ENCODE measurements at places on chromosomes 13 and 19.

DNA sequence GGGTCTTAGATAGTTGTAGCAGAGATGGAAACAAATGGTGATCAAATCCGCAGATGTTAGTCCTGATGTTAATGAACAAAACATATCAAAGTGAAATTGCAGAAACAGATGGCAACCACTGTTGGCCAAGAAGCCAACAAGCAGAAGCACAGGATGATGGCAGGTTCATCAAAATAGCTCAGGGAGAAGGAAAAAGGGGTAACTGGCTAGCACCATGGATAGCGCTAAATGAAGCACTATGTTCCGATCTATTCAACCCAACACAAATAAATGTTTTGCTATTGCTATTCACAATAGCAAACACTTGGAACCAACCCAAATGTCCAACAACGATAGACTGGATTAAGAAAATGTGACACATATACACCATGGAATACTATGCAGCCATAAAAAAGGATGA lies 413.7 kb downstream of the FGF14 start:
- no peak for DNase-seq

- no peak for DNase-seq
Measured at GRCh38 chr13:98279473-98280175, 102.6 kb upstream of the RNF113B start.

DNA sequence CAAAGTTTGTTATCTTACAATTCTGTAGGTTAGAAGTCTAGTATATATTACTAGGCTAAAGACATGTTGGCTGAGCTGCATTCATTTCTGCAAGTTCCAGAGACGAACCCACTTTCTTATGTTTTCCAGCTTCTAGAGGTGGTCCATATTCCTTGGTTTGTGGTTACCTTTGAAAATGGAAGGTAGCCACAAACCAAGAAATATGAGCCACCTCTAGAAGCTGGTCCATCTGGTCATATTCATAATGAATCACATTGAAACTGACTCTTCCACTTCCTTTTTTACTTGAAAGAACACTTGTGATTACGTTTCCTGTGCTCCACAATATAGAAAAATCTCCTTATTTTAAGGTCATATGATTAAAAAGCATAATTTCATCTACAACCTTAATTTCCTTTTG lies 943.0 kb upstream of the PCDH9 start:
- DNase-seq, result no peak

DNA sequence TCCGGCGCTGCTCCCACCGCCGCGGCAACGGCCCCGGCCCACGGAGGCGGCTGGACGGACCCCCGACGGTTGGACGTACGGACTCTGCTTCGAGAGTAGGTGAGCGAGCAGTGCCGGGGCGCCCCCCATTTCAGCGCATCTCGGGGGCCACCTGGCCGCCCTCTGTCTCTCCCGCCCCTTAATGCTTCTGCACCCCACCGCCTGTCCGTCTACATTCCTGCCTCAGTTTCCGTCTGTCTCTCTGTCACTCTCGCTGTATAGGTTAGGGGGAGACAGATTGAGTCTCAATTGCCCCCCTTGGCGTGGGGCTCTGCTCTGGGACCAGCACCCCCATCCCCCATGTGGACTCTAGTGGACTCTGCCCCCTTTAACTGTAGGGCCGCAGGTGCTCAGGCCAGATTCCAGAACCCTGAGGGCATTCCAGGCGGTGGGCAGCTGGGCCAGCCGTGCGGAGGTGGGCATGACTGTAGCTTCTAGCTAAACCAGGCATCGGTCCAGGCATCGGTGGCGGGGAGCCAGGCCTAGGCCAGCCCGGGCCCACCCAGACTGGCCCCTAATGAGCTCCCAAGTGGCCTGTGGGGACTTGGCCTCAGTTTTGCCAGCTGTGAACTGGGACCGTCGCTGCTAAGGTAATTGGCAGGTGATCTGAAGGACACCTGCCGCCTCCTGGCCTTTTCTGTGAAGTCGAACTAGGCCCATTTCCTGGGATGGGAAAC lies 373 bp downstream of the TNFAIP8L1 start:
- DNase-seq, result no peak

GRCh38 chr13:31009166-31009565 lies 76.7 kb downstream of the TEX26 start:
- DNase-seq, result no peak

DNA sequence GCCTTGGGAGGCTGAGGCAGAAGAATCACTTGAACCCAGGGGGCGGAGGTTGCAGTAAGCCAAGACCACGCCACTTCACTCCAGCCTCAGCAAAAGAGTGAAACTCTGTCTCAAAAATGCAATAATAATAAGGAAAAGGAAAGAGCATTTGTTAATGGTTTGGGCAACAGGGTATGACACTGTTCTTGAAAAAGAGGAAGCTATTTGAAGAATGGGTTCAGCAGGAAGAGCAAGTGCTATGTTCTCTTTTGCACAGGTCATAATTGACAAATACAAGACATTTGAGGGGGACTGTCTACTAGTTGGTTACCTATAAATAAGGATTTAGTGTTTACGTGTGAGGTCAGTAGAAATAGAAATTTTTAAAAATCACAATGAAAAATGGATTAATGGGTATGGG lies 218.3 kb downstream of the DCT start:
- no peak for DNase-seq

DNA sequence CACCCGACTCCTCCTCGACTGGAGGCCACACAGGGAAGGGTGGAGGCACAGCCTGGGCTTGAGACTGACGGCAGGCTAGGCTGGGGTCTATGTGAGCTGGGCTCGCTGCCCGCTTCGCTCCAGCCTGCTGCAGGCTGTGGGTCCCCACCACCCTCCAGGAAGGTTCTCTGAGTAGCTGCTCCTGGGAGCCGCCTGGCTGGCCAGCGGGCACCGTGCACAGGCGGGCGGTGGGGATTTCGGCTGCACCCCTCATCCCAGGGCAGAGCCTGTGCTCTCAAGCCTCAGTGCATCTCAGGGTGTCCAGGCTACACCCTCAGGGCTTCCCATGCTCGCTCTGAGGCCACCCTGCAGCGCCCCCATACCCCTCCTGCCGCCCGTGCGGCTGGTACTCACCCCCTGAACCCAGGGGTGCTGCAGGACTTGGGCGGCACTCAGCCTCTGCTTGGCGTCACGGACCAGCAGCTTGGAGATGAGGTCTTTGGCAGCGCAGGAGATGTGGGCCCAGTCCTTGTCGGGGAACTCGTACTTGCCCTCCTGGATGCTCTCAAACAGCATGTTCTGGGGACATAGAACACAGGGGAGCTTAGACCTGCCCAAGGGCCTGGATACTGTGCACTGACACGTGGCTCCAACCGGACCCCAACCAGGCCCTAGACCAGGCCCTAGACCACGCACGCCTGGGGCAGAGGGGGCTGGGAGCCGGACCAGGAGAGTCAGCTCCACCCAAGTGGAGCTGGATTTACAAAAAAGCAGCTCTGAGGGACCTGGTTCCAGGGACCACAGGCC lies 10.2 kb downstream of the MKNK2 start:
- no peak for DNase-seq

GRCh38 chr13:28582225-28582891 lies 76.6 kb upstream of the POMP start:
- DNase-seq, result no peak

DNA sequence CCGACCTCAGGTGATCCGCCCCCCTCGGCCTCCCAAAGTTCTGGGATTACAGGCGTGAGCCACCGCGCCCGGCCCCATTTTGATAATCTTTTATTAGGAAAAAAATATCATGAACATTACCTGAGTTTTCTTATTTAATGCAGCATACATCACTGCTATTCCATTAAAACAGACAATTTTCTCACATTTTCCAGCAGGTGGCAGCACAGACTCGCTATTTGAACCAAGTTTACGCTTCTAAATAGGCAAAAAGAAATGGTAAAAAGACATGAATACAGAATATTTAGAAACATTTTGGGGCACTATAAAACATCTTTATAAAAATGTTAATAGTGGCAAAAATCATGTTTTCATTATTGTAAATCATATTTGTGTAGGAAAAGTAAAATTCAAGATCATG lies 903.1 kb downstream of the SLITRK6 start:
- no peak for DNase-seq

DNA sequence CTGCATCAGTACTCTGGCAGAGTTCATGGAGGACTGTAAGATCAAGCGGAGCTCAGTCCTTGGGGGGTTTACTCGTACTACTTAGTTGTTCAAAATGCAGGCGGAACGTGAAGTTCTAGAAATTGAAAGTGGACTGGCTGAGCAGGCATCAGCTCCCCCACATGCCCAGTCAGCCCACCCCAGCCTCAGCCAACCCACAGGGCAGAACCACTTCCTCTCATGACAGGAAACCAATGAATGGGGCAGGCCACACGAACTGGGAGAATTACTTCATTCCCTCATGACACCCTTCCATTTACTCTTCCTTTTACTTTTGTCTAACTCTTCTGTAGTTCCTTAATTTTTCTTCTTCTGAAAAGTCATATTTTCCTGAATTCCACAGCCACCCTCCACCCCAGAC lies 71.9 kb downstream of the FLT1 start:
- DNase-seq, result peak; percentile 18

DNA sequence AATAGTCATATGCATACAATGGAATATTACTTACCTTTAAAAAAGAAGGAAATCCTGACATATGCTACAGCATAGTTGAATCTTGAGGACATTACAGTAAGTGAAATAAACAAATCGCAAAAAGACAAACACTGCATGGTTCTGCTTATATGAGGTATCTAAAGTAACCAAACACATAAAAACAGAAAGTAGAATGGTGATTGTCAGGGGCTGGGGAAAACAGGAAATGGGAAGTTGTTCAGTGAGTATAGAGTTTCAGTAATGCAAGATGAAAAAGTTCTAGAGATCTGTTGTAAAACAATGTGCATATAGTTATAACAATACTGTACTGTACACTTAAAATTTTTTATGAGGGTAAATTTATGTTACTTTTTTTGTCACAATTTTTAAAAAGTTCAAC lies 219.4 kb downstream of the KLF5 start:
- no peak for DNase-seq

DNA sequence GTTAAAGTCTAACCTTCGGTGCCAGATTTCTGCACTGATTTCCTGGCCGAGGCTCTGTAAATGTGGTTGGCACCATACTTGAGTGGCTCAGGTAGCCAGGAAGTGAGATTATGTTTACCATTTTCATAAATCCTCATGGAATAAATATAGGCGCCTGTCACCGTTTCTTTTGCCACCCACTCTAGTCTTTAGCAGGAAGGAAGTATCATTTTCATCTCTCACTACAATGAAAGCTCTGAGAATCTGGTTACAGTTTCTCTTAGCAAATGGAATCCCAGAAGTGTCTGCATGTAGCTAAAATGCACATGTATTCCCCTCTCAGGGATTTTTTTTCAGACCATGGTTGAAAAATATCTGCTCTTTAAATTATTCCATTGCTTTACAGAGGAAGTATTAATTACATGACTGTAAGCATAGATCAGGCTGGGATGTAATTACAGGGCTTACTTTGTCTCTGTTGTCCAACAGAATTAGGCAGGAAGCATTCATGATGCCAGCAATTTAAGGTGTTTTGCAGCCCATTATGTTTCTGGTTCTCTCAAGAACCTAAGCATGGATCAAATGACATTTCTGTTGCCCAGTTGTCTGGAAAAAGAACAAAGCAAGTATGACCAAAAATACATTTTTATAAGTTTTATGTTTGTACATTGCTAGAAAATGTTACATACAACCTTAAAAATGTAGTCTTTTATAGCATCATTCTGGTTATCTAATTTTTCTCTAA lies 221.7 kb upstream of the SPRY2 start:
- DNase-seq, result no peak

- DNase-seq, result no peak
Measured at GRCh38 chr13:44402899-44403445, 29.3 kb downstream of the SERP2 start.

DNA sequence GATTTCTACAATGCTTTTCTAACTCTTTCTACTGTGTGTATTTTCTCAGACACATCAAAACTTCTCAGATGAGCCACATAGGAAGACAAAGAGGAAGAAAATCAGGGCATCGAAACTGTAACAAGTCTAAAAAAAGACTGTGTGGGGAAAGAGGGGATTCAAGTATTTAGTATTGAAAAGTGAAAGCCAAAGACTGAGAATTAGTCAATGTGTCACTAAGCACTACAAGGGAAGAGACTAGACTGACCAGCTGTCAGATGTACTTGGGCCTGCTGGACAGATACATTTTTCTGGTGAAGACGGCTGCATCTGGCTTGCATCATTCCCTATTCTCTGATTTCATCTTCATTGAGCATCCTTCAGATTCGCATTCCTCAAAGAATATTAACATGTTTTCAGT lies 25.4 kb downstream of the COMMD6 start:
- no peak for DNase-seq

DNA sequence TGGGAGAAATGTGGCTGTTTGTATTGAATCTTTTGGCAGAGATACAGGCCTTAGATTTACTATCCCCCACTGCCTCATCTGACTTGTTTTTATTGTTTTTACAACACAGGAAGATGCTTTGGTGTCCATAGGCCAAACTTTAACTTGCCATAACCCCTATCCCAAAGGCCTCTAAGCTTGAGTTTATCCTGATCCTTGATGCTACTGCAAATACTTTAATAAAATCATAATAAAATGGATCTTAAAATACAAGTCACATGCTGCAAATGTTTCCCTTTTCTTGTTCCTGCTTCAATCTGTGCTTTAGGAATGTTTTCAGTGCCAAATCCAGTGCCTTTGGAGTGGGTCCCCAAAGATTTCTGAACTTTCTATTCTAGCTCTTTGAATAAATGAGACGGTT lies 770.6 kb downstream of the DACH1 start:
- DNase-seq, result no peak

DNA sequence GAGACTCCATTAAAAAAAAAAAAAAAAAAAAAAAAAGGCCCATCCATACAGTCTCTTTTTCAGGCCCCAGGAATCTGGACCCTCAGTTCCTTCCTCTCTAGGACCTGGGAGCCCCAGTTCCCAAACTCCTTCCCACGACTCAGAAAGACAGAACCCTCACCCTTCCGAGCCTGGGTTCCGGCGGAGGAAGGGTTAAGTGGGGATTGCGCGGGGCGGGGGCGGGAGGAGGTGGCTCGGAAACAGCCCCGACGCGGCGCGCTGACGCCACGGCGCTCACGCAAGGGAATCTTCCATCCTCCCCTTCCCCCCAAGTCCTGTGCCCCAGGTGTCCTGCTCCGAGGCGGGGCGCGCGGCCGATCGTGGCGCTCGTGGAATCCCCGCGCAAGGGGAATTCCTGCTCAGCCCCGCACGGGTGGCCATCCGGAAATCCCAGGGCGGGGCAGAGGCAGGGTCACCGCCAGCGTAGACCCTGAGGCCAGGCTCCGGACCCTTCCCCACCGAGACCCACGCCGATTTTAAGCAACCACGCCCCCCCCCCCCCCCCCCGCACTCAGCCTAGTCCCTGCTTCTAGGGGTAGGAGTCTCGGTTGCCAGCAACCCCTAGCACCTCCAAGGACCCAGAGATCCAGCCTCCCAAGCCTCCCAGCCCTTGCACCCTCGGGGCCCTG lies 659 bp downstream of the NFKBID start:
- DNase-seq, result peak; percentile 86
